ENCODE measurements at places on chromosomes 11 and 22.

- DNase-seq, result no peak
Observed at GRCh38 chr11:121650351-121651256, 197.8 kb upstream of the SORL1-AS1 start.

- no peak for DNase-seq
Observed at GRCh38 chr22:27022274-27022895, 365.0 kb downstream of the MIAT start.

GRCh38 chr11:117143390-117143789, 697 bp upstream of the PAFAH1B2 start:
- DNase-seq, result peak; percentile 62

GRCh38 chr11:85737738-85738137, 51.7 kb upstream of the CCDC89 start:
- DNase-seq, result no peak

DNA sequence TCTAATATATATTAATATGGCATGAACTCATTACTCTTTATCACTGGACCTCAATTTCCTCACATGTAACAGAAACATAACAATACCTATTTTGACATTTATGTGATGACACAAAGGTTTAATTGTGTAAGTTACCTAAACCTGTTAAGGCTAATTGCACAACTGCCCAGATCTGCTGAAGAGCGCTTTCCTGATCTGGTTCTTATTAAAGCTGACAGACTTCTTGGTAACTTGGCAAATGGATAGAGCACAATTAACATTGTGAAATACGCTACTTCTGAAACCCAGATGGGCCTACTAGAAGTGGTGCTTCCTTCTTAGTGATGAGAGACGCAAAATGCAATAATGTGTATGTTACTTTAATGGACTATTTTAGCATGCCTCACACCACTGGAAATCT, 1767.2 kb upstream of the RAG2 start:
- no peak for DNase-seq

DNA sequence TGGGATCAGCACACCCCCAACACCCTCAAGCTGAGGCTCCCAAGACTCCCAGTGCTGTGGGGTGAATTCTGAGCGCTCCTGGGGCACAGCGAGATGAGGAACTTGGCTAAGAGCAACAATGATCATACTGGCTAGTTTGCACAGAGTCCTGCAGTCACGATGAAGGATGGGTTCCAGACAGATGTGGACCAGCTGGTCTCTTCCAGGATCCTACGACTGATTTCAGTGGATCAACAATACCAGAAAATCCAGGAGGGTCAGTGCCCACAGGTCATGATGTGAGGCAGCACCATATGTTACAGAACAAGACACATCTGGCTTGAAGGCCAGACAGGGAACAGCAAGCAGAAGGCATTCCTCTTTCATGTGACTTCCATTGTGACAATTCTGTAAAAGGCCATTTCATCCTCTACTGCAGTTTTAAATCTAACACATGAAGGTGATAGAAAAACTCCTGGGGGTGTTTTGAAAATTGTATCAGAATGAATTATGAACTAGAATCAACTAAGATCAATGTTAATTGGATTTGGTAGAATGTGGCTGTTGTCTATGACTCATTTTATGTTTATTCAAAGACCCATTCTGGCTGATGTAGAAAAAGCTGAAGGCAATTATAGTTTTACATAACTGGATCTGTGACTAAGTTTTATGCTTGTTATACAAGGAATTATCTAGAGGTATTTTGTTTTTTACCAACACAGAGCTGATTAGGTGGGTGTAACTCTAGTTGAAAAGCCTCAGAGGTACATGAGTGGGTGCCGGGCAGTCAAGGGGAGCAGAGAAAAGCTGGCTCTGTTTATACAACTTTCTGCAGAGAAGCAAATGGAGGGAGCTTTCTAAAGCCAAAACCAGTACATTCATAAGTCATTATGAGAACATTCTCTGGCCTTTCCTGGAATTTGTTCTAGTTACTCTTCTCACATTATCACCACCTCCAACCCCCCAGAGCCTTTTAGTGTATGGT, 29.1 kb downstream of the OR52K1 start:
- no peak for DNase-seq

DNA sequence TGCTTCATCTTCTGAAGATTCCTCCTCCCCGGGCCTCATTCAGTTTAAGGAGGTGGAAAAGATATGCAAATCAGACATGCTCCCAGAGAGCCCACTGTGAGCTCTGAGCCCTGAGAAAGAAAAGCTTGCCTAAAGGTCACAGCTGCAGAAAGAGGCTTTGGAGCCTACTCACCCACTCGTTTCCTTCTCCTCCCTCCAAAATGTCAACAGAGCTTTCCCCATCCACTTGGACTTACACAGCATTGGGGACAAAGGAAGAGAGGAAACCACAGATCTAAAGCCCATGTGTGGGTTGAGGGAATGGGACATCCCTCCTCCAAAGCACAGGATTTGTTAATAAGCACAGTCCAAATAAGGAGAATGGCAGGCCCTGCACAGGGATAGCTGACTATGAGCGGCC, 158.4 kb downstream of the ETS1 start:
- DNase-seq, result no peak

DNA sequence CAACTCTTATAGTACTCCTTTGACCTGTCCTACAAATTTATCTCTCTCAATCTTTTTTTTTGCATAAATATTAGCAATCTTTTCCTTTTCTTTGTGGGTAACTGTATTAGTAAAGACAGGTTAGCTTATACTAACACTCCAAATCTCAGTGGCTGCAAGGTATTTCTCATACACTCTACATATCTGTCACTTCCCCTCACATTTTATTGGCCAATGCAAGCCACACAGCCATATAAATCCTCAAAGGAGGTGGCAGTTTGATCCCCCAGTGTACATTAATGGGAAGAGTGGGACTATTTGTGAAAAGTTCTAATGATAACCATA, 42.6 kb upstream of the EED start:
- DNase-seq, result no peak

GRCh38 chr11:117607449-117607848, 189.6 kb downstream of the DSCAML1 start:
- DNase-seq, result no peak

DNA sequence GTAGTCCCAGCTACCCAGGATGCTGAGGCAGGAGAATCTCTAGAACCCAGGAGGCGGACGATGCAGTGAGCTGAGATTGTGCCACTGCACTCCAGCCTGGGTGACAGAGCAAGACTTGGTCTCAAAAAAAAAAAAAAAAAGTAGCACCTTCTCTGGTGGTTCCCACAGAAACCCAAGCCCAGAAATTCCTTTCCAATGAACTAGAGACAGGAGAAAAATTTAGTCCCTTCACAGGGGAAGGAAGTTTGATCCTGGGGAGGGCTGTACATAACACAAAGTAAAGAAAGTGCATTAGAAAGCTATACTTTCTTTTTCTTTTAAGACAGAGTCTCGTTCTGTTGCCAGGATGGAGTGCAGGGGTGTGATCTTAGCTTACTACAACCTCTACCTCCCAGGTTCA, 25.5 kb upstream of the APOA1 start:
- no peak for DNase-seq

DNA sequence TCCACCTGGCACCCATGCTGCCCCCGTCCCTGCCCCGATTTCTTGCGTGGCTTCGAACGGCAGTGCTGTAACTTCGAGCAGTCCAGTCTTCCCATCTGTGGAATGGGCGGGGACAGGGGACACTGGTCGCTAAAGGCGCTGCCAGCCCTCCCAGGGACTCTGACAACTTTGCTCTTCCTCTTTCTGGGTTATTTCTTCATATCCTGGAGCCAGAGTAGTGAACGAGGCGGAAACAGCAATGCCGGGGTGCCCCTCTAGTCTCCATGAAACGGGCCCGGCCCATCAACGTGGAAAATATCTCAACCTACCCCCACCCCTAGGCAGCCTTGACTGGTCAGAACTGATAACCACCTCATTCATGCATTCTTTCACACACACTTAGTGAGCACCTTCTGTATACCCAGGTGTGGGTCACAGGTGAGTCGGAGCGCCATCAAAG, 42.8 kb downstream of the TRIOBP start:
- no peak for DNase-seq

GRCh38 chr22:35894937-35895708, 133.5 kb downstream of the RBFOX2 start:
- DNase-seq, result peak; percentile 84

DNA sequence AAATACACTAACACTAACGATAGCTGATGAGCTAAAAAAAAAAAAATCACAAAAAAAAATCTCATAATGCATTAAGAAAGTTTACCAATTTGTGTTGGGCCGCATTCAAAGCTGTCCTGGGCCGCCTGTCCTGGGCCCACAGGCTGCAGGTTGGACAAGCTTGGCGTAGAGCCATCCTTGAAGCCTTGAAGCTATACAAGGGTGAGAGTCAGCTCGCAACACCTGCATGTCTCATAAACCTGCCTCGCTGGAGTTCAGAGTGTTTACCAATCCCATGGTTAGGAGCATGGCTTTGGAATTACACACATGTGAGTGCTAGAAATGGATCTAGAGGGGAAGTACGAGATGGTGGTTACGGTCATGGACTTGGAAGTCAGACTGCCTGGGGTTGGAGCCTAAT, 453.7 kb downstream of the INSC start:
- DNase-seq, result no peak

GRCh38 chr22:22167791-22168189, 76.8 kb upstream of the VPREB1 start:
- DNase-seq, result no peak

- peak; percentile 57 for DNase-seq
Observed at GRCh38 chr11:35162745-35163144, 23.8 kb downstream of the CD44 start.

DNA sequence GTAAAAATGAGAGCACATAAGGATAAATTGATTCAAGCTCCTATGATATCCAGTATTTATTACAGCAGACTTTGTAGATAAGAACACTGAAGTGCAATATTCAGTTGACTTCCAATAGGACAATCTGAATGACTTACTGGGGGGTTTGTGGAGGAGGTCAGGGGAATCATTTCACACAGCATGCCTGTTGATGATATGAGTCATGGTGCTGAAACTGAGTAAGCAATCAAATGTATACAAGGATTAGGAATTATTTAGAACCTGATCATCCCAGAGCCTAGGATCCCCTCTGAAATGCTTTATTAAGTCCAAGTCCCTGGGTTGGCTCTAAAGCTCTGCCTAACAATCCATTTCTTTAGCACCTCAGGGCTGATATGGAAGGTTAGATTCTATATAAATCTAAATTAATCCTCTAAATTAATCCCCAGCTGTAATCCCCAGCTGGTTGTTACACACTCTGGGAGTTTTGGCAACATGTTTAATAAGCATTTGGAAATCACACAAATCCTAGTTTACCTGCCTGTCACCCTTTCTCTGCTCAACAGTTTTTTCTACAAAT, 326.4 kb downstream of the GUCY1A2 start:
- DNase-seq, result peak; percentile 43

DNA sequence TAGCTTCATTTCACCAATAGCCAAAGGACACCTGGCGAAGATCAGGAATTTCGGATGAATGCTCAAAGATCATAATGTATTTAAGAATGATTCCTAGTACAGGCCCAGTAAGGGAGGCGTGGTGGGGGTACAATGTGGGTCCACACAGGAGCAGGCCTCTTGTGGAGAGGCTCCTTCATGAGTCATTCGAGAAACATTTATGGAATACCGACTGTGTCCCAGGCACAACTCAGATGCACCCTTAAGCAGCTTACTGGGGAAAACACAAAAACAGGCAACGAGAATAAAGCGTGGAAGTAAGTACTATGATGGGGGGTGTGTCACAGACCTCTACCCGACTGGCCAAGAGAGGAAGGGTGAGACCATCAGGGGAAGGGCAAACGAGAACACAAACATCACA, 44.5 kb downstream of the SMCO4 start:
- DNase-seq, result peak; percentile 19

GRCh38 chr11:94796190-94796580, 28.0 kb downstream of the AMOTL1 start:
- DNase-seq, result no peak

DNA sequence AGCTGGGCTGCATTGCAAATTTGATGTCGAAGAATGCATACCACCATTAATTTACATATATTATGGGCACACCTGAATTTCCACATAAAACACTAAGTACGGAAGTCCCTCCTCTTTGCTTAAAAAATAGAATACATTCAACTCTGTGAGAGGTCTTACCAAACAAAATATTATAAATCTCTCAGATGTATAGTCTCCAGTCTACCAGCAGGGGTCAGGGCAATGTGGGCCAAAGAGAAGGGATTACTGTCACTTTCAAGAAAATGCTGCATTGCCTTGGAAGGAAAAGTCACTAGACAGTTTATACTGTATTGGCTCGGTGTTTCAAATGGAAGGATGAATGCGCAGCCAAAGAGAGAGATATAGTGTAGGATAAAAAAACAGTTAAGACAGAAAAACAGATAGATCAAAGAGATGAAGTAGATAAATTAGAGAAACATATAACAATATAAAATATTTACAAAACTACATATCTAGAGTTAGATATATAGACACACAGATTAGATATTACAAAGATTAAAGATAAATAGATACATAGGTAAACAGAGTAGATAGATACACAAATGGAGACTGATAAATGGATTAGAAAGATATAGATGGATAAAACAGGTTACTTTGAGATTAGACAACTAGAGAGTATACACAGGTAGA, 20.9 kb downstream of the SERGEF start:
- peak; percentile 70 for DNase-seq

DNA sequence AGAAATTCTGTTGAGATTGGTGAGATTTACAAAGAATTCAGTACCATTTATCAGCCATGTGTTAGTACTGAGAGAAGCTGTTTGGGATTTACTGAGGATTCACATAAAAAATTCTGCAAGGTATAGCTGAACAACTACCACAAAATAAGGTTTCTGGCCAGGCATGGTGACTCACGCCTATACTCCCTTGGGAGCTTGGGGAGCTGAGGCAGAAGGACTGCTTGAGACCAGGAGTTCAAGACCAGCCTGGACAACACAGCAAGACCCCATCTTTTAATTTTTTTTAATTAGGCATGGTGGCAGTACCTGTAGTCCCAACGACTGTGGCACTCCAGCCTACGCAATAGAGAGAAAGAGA, 86.7 kb downstream of the SIK3 start:
- DNase-seq, result peak; percentile 81

- no peak for DNase-seq
Observed at GRCh38 chr11:1167751-1168231, 10.0 kb downstream of the MUC5AC start.

GRCh38 chr11:77821349-77821851, 456 bp downstream of the AAMDC start:
- DNase-seq, result peak; percentile 58

- DNase-seq, result peak; percentile 48
Observed at GRCh38 chr11:117816151-117816741, 8.3 kb downstream of the FXYD2 start.

GRCh38 chr22:42977569-42977968, 37.4 kb downstream of the PACSIN2 start:
- DNase-seq, result no peak

- no peak for DNase-seq
Observed at GRCh38 chr22:45631140-45631840, 40.3 kb upstream of the ATXN10 start.

Measured in cardiac fibroblast (primary cell).